H9 (cell line): ENCODE measurements at places on chromosomes 4 and X. TPM values are rescaled to one million over a fixed set of nuclear protein-coding genes. Genes with fewer than 3 reads are reported as not detected.

Gene IL3RA
- 0.24 TPM in 1 of 2 replicates, not detected in the other for total RNA-seq

Gene ADGRA3
- 54.4 and 56.5 TPM in 2 replicates for total RNA-seq

Gene GABRB1
- 0.39 TPM in 1 of 2 replicates, not detected in the other for total RNA-seq

Gene SLC25A43
- total RNA-seq: 3.7 and 4.2 TPM in 2 replicates

Gene CXCL3
- total RNA-seq: 3.7 and 4.4 TPM in 2 replicates

Gene BEND2
- not detected in 2 replicates for total RNA-seq

Gene VEGFD
- total RNA-seq: 0.11 TPM in 1 of 2 replicates, not detected in the other

Gene ADH1B
- not detected in 2 replicates for total RNA-seq

Gene SOWAHD
- 0.92 and 0.98 TPM in 2 replicates for total RNA-seq

Gene ZMAT1
- total RNA-seq: 2.1 and 2.5 TPM in 2 replicates

Gene ABCG2
- 1.5 and 1.7 TPM in 2 replicates for total RNA-seq

Gene GLOD5
- not detected in 2 replicates for total RNA-seq

Gene SOD3
- 2.9 and 3.3 TPM in 2 replicates for total RNA-seq

Gene GC
- 0.15 TPM in 1 of 2 replicates, not detected in the other for total RNA-seq

Gene PABPC1L2A
- total RNA-seq: 0.35 and 0.52 TPM in 2 replicates

Gene PDE5A
- 14.8 and 15.7 TPM in 2 replicates for total RNA-seq

Gene GAB1
- total RNA-seq: 13.8 and 15.3 TPM in 2 replicates

Gene SATL1
- total RNA-seq: 0.18 and 0.31 TPM in 2 replicates

Gene C4orf51
- total RNA-seq: 2.7 and 6.0 TPM in 2 replicates

Gene NDP
- total RNA-seq: not detected in 2 replicates

Gene DMRTC1
- not detected in 2 replicates for total RNA-seq

Gene SSX2
- not detected in 2 replicates for total RNA-seq

Gene ADAMTS3
- total RNA-seq: 0.94 and 1.1 TPM in 2 replicates

Gene CCNB3
- total RNA-seq: 0.35 and 0.39 TPM in 2 replicates
